ENCODE measurements at places on chromosomes 13 and 19.

DNA sequence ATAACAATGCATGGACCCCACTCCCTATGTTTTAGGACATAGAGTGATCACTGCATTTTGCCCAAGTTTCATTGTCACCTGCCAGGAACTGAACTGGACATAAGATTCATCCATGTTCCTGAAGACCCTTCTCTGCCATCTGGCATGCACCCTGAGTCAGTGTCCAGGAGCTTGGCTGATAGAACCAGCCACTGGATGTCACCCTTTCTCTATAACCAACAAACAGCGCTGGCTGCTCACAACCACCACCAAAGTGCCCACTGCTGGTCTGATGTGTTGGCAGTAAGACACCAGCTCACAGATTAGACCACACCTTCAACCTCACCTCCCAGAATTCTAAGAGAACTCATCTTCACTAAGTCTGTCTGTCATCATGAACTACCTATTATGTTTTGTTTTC, 333.4 kb downstream of the ITGBL1 start:
- no peak for DNase-seq

GRCh38 chr13:113548778-113549621, 35.6 kb upstream of the TFDP1 start:
- DNase-seq: no peak

DNA sequence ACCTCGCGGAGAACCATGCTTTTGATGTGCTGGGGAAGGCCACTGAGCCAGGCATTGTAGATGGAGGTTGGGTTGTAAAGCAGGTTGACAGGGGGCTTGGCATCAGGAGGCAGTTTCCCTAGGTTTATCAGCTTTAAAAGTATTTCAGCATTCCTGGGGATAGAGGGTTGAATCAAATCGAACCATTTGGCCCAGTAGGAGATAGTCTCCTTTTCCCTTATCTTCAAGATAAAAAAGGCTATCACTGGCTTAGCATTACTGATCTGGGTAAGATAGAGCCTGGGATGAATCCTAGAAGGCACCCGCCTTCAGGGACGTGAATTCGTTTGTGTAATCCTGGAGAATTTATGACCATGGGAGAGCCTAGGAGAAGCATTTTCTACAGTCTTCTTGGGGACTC, 30.6 kb downstream of the SLC6A16 start:
- no peak for DNase-seq

DNA sequence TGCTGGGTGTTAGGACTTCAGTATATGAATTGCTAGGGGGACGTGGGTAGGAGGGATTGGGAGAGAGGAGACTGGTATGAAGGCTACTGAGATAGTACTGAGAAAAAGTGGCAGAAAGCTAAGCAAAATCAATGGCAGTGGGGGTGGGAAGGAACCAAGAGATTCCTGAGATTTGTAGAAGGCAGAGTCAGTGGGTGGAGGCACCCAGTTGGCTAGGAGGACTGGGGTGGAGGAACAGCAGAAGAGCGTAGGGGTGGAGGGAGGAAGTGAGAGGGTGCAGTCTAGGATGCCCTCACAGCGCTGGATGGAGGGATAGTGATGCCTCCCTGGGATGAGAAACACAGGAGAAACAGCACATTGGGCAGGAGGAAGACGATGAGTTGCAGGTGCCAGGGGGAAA, 5.6 kb upstream of the MEDAG start:
- DNase-seq: no peak

DNA sequence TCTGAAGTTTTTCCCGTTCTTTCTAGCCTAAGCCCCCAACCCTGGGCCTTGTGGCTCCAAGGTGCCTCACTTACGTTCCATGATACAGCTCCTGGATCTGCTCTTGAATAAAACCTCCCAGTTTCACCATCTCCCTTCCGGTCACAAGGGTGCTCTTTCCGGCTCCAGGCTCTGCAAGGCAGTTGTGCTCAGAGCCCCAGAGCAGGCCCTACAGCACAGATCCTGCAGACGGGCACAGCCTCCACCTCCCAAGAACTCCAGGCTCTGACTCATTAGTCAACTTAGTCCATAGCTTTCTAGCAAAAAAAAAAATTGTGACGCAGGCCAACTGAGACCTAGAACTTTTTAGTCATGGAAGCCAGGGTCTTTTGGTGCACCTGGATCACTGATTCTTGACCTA, 33.9 kb upstream of the SLC7A10 start:
- DNase-seq: no peak

DNA sequence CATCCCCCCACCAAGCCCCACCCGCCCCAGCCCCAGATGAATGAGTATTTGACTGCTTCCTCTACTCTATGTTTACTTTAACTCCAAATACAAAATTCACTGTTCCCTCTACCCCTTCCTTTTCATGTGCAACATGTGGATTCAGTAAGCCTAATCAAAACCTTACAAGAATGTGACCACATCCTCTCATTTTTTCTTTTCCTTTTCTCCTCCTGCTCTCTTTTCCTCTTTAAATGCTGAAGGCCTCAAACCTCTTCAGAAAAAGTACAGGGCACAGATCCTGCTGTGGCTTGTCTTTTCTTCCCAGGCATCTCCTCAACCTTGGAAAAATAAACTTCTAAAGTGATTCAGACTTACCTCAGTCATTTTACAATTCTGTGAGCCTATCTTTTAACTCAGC, 119.0 kb downstream of the MYCBP2 start:
- DNase-seq: no peak

DNA sequence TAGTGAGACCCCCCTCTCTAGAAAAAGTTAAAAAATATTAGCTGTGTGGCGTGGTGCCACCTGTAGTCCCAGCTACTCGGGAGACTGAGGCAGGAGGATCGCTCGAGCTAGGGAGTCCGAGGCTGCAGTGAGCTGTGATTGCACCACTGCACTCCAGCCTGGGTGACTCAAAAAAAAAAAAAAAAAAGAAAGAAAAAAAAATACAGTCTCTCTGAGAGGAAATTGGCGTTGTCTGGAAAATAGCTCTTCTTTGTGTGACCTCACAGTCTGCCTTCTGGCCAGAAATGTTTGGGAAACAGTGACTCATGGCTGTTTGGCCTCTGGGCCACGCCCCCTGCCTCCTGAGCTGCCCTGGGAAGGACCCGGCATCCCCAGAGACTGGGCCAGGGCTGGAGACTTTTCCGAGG, 10.7 kb downstream of the MARCHF2 start:
- no peak for DNase-seq

- DNase-seq: no peak
These were observed 37.1 kb downstream of the TSHZ3 start for GRCh38 chr19:31312009-31312676.

- peak; percentile 6 for DNase-seq
These were observed 36.4 kb upstream of the IGSF23 start for GRCh38 chr19:44576843-44577565.

DNA sequence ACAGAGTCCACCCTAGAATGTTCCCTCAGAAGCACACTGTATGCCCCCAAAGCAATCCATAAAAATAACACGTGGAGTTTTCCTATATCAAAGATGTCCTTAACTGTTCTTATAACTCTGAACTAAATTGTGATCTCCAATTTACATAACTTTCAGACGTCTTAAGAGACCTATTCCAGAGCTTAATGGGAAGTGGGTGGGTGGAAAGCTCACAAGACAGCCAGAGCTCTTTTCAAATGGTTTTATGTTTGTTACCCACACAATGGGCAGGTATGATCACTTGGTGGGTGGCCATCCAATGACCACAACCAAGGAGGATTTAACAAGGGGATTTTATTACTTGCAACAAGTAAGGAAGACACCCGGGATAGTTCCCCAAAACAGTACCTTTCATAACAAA, 81.7 kb downstream of the LRRC63 start:
- no peak for DNase-seq

- DNase-seq: no peak
These were observed 19.2 kb downstream of the NECTIN2 start for GRCh38 chr19:44865196-44865767.

DNA sequence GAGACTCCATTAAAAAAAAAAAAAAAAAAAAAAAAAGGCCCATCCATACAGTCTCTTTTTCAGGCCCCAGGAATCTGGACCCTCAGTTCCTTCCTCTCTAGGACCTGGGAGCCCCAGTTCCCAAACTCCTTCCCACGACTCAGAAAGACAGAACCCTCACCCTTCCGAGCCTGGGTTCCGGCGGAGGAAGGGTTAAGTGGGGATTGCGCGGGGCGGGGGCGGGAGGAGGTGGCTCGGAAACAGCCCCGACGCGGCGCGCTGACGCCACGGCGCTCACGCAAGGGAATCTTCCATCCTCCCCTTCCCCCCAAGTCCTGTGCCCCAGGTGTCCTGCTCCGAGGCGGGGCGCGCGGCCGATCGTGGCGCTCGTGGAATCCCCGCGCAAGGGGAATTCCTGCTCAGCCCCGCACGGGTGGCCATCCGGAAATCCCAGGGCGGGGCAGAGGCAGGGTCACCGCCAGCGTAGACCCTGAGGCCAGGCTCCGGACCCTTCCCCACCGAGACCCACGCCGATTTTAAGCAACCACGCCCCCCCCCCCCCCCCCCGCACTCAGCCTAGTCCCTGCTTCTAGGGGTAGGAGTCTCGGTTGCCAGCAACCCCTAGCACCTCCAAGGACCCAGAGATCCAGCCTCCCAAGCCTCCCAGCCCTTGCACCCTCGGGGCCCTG, 659 bp downstream of the NFKBID start:
- DNase-seq: peak; percentile 82

- DNase-seq: no peak
These were observed 88.8 kb downstream of the FNDC3A start for GRCh38 chr13:49064476-49064875.

GRCh38 chr13:36453516-36453915, 21.2 kb downstream of the CCNA1 start:
- DNase-seq: no peak

DNA sequence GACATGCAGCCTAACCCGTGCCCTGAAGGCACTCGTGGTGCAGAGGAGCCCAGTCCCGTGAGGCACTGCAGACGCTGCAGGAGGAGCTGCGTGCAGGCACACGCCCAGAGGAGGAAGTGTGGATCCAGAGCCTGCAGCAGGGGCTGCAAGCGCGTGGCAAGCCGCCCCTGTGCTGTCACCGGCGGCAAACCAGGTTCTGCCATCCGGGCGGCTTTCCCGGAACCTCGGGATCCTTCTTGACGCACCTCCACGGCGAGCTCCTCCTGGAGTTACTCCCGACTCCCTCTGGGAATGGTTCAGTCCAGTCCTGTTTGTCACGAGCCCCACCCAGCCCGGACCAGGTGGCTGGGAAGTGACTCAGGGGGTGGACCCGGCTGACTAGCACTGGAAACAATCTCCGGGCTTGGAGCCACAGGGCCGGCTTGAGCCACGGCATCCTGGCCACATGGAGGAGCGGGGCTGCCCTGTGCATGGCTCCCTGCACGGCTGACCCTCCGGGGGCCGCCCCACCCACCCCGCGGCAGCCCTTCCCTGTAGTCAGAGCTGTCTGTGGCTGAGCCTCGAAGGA, 10.2 kb downstream of the DPP9 start:
- no peak for DNase-seq

DNA sequence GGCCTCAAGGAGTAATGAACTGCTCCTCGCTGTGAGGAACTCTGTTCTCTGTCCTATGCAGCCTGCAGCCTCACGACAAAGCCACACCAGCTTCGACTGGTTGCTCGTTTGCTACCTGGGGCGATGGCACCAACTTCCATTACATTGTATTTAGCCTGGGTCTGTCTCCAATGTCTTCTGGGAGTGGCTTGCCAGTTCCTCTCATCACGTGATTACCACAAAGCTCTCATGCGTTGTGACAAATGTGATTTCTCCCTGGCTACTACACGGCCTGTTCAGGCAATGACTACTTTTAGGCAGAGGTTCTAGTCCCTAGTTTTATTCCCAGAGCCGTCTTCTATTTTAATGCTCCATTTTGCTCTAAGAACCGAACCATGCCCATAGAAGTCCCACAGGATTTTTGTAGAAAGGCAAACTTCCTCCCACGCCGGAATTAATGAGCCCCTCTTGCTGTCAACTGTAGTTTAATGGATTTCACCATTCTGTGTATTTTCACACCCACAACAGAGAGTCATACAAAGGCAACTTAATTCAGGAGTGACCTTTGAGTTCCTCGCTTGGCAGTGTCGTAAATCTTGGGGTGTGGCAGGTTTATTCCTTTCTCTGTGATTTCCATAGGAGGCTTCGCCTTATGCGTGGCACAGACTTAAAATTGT, 351.9 kb downstream of the EFNB2 start:
- DNase-seq: no peak

DNA sequence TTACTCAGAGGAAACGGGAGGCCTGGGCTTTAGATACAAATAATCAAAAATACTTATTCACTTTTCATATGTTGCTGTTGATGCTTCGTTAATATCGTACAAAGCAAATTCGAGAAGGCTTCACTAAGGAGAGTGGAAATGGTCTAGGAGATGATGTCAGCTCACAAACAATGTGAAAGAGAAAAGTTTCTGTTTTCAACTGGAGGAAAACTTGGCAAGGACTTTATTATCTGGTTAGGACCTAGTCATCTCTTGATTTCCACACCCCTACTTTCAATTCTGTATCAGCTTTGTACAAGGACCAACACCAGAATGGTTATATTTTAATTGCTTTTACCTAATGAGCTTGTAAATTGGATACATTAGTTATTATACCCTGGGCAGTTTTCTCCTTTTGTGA, 88.0 kb downstream of the SLC10A2 start:
- no peak for DNase-seq

DNA sequence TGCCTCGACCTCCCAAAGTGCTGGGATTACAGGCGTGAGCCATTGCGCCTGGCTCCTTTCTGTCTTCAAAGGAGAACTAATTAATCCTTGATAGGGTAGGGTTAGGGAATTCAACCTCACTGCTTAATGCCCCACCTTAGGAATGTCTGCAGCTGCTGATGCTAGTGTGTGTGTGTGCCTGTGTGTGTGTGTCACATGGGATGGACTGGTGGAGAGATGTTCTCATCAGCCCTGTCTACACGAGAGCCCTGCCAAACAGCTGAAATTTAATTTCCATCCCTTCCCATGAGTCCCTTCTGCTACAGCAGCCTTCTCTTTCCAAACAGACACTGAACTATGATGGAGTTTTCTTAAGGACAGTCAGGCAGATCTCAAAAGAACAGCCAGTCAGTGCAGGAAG, 46.5 kb upstream of the CLDN10 start:
- DNase-seq: no peak

GRCh38 chr19:10189616-10190015, 5.1 kb downstream of the DNMT1 start:
- no peak for DNase-seq

- no peak for DNase-seq
These were observed 148.0 kb upstream of the FNDC3A start for GRCh38 chr13:48827709-48828108.

DNA sequence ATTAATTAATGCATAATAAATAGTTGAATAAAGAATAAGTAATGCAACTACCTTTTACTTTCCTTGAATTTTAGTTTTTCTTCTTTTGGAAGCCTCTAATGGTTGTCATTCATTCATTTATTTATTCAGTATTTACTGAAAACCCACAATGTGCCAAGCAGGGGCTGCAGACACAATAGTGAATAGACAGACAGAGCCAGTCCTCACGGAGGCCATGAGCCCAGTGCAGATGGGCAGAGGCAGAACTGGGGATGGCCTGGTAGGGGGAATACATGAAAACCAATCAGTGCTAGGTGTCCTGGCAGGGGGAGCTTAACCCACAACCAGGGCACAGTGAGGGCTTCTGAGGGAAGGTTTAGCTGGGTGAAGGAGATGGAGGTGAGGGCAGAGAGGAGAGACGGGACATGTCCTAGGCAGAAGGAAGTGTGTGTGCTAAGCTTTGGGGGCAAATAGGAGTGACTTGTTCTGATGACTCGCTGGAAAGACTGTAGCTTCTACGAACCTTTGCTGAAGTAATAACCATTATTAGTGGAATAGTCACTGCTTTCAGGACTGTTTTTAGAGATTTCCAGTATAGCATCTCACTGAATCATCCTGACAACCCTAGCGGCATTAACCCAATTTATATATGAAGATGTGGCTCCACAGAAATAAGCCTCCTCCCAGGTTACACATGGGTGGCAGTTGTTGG, 55.9 kb downstream of the ERCC5 start:
- DNase-seq: no peak

GRCh38 chr13:113802090-113802531, 43.1 kb downstream of the TMEM255B start:
- no peak for DNase-seq

Data from stimulated activated naive CD4-positive, alpha-beta T cell (primary cell).